ENCODE measurements at places on chromosomes 7 and 10. TPM values are rescaled to one million over a fixed set of nuclear protein-coding genes. Genes with fewer than 3 reads are reported as not detected.

DNA sequence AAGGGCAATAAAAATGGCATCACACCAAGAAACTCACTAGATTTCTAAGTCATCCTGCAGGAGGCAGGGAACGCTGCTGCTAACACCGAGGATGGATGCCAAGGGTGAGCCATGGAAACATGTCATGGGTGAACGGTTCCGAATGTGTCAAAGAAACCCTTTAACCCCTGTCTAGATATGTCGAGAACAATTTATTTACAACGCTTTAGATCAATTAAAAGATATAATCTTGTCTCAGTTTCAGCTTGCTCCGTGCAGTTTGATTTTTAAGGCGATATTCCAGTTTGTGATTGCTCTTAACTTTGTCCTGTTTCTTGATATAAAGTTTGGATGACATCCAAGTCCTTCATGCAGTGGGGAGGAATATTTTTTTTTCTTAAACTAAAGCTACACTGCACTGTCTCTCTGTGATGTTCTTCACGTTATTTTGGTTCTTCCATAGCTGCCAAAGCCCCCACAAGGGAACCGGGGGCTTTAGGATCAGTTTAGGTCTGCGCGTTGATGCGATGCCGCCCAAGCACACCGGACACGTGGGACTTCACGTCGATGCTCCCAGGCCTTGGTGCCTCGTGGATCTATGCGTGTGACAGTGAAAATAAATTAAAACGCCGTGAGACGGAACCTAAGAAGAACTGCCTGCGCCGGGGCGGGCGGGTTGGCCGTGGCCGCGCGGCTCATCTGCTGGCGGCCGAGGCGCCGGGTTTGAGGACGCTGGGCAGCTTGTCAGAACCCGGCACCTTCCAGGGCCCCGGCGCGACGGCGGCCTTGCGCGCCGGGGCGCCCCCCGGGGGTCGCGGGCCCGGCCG, 220.3 kb downstream of the PHTF2 start:
- no peak for DNase-seq

Gene SORCS1
- polyA plus RNA-seq, result not detected

- DNase-seq, result no peak
Observed at GRCh38 chr10:10332786-10333185, 684.9 kb upstream of the CELF2 start.

- peak; percentile 52 for DNase-seq
Observed at GRCh38 chr7:131096267-131096927, 231.3 kb upstream of the MKLN1 start.

Gene ZNF398
- polyA plus RNA-seq, result 3.4 TPM

DNA sequence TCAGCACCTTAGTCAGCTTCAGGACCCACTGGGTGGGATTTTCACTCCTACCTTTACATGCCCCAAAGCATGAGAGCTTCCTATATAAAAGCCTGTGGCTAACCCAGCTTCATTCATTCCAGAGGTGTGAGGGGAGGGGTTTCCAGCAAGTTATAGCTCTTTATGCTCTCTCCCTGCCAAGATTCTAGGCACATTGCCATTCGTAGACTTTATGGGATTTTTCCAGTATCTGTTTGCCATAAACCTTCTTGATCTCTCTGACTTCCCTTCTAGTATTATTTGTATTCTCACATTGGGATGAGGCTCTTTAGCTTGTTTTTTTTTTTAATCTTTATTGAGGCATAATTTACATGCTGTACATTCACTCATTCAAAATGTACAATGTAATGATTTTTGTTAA, 67.5 kb downstream of the POU6F2 start:
- DNase-seq, result no peak

- no peak for DNase-seq
Observed at GRCh38 chr7:53638517-53638916, 603.1 kb downstream of the POM121L12 start.

Gene LRRD1
- polyA plus RNA-seq, result not detected

Gene VKORC1L1
- 15.3 TPM for polyA plus RNA-seq

GRCh38 chr7:24896031-24896501, 83.9 kb downstream of the OSBPL3 start:
- no peak for DNase-seq

GRCh38 chr10:124285587-124286527, 132.9 kb downstream of the OAT start:
- no peak for DNase-seq

DNA sequence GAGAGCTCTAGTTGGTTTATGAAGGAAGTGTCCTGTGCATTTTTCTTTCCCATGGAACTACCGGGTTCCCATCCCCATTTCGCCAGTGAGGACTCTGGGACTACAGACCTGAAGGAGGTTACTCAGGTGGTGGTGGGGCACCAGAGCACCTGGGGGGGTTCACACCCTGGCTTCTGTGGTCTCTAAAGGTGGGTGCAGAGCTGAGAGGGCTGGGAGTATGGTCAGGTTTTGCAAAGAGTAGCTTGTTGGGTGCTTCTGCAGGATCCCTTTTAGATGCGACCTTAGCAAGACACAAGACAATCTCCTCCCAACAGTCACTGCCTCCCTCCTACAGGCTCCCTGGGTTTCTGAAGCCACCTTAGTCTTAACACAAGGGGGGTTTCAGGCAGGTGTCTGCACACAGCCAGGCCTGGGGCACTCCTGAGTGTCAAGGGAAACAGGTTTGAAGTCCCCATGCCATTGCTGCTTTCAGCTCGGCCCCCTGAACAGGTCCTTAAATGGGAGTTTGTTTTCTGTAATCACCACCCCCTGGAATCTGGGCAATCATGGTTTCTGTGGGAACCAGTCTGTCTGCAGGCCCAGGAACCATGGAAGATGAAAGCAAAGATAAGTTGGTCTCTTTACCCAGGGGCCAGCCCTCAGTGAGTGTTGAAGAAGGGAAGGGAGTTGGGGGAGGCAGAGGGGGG, 9.9 kb upstream of the CXCL12 start:
- DNase-seq, result no peak

- no peak for DNase-seq
Observed at GRCh38 chr10:119620241-119621077, 23.7 kb upstream of the TIAL1 start.

GRCh38 chr7:114916261-114916892, 5.5 kb upstream of the MDFIC start:
- no peak for DNase-seq

Gene TRIM50
- polyA plus RNA-seq, result 4.2 TPM

- no peak for DNase-seq
Observed at GRCh38 chr10:6578251-6578771, 1.8 kb downstream of the PRKCQ start.

DNA sequence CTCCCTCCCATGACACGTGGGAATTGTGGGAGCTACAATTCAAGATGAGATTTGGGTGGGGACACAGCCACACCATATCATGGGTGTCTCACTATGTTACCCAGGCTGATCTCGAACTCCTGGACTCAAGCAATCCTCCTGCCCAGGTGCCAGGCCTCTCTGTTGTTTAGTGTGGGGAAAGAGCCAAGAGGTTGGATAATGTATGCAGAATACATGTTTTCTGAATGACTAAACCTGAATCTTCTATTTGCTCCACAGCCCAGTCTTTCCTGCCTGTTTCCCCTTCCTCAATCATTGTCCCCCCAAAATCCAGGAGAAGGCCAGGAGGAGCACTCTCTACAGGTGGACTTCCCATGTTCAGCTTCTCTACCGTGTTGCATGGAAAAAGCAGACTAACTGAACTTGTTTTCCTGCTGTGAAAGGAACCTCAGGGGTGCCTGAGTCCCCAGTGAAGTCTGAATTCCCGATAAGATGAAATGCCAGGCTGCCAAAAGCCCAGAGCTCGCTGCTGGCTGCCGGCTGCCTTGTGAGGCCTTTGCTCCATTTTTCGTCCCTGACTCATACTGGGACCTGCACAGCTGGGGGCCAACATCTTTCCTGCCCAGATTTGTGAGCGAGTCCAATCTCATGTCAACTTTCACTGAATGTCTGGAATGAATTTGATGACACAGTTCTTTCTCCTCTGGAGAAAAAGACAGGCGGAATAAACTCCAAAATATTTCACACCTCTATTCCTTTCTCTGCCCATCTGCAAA, 588.0 kb downstream of the CALN1 start:
- no peak for DNase-seq

DNA sequence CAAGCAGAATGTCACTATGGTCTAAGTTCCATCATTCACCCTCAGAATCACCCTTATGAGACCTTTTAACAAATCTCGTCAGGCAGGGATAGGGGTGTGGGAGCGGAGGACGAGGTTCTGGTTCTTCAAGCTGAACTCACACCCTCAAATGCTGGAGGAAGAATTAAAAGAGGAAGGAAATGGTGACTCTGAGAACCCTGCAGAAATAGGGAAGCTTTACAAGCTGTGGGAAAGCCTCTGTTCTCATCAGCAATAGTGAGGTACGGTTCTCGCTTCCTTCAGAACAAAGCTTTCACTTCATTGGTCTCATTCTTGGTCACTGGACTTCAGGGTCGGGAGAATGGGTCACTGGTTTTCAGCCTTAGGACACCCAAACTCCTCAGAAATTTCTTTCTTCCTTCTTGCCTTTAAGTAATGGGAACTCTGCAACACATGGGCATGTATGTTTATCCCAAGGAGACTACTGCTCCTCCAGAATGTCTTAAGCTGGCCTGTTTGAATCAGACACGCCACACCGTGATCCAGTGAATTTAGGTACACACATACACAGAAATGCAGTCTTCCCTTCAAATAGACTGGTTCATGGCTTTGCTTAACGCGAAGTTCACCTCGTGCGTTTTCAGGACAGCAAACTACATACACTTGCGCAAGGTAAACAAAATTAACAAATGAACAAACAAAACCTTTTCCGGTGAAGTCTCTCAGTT, 226.0 kb downstream of the SFMBT2 start:
- DNase-seq, result no peak

Gene PFKP
- 1.9 TPM for polyA plus RNA-seq

DNA sequence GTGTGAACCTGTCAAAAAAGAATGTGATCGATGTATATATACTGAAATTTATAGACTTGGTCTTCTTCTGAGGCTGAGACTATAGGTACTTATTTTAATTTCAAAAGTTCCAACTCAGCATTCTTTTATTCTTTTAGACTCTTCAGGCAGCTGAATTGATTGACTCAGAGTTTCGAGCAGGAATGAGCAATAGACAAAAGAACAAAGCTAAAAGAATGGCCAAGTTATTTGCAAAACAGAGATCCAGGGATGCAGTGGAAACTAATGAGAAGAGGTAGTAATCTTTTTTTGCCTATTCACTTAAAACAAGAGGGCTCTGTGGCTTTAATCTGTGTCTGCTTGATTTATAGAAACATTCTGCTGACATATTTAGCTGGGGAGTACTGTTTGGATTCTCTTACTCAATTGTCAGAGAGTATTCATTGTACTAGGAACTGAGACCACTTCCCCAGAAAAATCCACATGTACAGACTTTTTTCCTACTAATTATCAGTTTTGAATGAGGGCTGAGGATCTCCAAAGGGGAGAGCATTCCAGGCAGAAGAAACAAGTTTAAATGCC, 30.1 kb downstream of the BTAF1 start:
- peak; percentile 1 for DNase-seq

- no peak for DNase-seq
Observed at GRCh38 chr10:77392236-77392721, 245.3 kb downstream of the KCNMA1 start.

Gene HMX3
- polyA plus RNA-seq, result not detected

DNA sequence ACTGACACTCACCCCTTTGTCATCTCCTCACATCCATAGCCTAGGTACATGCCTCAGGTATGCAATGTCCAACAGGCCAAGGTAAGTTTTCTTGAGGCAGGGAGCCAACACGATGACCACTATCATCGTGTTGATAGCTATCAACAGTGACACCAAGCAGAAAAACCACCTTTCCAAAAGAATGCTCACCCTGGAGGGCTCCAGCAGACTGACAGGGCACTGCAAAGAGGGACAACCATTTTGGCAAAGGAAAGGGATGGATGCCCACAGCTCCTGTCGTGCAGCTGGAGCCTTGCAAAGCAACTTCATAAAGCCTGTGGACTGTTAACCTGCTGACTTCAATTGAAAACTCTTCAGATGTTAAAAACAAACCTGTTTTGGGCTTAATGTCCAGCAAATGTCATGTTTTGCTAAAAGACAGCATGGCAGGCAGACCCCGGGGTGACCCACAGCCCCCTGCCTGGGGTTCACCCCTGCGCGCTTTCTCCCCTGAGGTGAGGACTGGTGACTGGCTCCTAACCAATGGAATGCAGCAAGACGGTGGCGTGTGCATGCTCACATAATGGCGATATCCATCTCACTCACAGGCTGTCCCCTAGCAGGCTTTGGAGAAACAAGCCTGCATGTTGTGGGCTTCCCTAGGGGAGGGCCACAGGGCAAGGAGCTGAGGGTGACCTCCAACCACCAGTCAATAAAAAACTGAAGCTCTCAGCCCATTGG, 293.8 kb downstream of the TCERG1L start:
- DNase-seq, result no peak

Gene COBL
- polyA plus RNA-seq, result 4.9 TPM

DNA sequence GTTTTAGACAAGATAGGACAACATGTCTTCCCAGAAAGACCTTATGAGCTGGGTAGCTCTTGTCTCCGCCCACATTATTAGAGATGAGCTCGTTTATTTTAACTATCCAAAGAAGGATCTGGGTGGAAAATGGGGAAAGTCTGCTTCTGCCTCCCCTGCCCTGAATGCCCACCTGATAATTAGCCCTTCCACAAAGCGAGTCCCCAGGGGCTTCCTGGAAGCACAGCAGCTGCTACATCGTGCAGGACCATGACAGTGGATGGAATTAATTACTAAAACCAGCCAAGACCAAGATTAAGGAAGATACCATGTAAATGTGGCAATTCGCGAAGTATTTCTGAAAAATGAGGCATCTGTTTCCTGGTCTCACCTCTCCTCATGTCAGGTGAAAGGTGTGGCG, 374.4 kb downstream of the PAXIP1 start:
- DNase-seq, result no peak

DNA sequence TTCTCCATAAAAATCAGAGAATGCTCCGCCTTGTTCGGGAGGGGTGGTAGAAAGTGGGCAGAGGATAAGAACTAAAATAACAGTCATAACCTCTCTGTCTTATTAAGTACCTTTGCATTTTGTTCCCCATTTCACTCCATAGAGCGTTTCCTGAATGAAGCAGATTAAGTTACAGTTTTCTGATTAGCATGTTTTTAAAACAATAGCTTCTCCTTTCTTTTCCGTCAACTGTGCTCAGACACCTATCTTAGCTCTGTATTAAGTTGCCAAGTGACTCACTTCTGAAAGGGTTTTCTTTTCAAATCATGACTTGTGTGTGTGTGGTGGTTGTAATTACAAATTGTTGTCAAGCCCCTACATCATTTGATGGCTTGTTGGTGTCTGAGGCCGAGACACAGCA, 1.4 kb downstream of the HABP2 start:
- DNase-seq, result no peak

DNA sequence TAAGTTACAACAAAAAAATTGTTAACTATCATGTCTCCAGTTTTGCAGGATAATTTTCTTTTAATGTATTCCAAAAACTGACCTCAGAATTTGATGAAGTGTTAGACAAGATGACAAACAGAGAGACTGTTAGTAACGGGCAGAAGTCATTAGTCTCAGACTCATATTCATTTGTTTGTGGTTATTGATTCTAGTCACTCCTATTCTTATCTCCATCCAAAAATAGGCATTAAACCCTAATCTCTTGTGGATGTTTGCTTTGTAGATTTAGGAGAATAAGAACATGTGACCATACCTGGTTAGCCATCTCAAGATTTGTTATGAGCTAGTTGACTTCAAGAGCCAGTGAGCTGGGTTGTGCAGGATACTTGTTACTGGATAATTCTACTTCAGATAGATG, 261.1 kb downstream of the AUTS2 start:
- no peak for DNase-seq

Gene LIPM
- not detected for polyA plus RNA-seq

All from HepG2 (cell line).